NAMALWA (cell line): ENCODE measurements at places on chromosomes 11 and 22.

DNA sequence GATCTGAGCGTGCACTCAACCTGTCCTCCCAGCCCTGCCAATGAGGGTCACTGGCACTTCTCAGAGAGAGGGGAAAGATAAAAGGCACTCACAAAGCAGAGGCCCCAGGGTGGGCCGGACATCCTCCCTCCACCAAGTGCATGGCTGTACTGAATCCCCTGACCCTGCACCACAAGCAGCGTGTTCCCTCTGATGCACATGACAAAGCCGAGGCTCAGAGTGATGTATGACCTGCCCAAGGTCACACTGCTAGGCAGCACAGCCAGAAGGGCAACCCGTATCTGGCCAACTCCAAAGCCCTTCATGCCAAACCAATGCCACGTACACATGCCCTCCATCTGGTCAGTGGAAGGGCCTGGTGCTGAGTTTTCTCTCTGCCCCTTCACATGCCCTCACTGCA lies 22.1 kb downstream of the SPATA19 start:
- no peak for DNase-seq

DNA sequence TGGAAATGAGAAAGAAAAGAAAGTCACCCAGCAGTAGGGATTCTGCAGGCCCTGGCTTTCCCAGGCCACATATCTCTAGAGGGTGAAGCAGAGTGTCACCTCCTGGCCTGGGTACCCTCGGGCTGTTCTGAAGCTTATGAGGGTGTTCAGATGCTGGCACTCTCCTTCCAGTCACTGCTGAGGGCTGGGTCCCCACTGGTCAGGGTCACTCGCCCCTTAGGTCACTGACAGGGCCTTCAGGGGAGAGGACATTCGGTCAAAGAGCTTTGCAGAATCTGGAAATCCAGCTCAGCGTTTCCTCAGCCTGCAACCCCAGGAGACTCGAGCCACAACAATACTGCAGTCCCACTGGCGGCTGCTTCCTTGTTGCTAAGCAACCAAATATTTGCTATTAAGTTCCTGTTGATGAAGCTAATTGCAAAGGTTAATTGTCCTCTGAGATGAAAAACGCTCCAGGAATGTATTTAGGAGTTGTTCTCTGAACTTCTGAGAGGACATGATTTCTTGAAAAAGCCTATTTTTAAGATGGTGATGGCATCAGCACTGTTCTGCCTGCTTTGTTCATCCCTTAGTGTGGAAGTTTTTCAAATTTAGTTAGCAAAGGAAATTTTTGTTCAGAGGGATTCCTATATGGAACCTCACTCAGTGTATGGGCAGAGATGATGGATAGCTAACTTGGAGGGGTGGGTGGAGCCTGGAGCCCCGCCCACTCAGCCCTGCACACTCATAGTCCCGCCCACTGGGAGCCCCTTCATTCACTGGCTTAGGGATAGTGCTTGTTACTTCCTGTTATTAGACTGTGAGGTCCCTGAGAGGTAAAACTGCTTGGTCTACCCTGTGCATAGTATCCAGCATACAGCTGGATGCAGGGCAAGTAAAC lies 109.2 kb downstream of the CSNK2A3 start:
- DNase-seq, result peak; percentile 90

DNA sequence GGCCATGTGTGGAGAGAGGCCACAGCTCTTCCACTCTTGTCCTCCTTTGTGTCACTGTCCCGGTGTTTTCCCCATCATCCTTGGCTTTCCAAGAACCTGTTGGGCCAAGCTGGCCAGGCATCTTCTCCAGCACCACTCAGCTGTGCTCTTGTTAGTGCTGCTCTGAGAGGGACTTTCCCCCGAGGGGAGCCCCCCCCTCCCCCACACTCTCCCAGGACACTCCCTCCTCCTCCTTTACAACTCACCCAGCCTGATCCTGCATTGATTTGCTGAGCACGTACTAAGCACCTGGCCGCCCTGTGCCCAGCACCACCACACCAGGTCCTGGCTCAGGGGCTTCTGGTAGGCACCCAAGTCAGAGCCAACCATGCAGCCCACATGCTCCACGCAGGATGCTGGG lies 13.2 kb downstream of the TP53AIP1 start:
- DNase-seq, result no peak

GRCh38 chr11:104051778-104052177 lies 15.3 kb downstream of the DDI1 start:
- DNase-seq, result no peak

- DNase-seq, result no peak
These were observed 14.2 kb upstream of the ISX start for GRCh38 chr22:35051791-35052190.

DNA sequence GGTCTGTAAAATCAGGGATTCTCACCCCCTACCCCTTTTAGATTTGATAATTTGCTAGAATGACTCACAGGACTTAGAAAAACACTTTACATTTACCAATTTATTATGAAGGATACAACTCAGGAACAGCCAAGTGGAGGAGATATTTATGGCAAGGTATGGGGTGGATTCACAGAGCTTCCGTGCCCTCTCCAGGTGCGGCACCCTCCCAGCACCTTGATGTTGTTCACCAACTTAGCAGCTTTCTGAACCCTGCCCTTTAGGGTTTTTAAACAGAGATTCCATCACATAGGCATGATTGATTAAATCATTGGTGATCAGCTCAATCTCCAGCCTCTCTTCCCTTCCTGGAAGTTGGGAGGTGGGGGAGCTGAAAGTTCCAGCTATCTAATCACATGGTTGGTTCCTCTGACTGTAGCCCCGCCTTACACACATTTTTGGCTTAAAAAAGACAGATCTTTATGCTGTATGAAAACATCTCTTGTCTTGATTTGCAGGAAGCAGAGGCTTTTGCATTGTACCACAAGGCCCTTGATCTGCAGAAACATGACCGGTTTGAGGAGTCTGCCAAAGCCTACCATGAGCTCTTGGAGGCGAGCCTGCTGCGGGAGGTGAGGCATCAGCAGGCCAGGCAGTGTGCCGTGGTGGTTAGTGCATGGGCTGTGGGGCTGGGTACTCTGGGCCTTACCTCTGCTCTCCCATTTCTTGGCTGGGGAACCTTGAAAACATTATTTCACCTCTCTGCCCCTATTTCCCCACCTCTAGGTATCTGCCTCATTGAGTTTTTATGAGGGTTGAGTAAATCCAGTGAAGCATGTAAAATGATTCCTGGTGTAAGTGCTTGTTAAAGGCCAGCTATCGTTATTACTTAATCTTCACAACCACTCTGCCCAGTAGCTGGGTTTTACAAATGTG lies 27.0 kb downstream of the CABIN1 start:
- no peak for DNase-seq

DNA sequence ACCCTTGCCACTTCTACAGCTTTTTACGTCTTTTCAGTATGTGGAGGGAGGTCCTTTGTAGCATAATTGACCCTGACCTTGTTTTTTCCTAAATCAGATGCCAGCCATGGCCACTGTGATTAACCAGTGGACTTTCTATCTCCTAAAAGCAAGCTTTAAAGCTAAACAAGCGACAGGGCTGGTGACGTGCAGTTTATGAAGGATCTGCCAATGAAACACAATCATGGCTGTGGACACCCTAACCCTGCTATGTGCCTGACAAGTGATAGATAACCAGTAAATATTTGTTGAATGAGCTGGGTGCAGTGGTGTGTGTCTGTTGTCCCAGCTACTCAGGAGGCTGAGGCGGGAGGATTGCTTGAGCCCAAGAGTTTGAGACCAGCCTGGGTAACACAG lies 64.2 kb downstream of the LIF start:
- DNase-seq, result no peak

DNA sequence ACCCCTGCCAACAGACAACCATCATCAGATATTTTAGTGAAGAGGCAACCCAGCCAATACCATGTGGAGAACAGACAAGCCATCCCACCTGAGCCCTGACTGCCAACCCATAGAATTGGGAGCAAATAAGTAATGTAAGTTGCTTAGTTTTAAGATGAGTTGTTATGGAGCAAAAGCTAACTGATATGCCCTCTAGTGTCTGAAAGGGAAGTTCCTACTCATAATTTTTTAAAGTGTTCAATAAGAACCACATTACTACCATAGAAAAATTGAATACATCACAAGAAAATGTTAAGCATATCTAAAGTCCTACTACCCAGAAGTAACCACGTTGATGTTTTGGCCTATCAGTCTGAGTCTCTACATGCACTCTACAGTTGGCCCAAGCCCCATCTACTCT lies 50.8 kb upstream of the SLC36A4 start:
- DNase-seq, result peak; percentile 23

GRCh38 chr11:72690166-72690565 lies 15.9 kb upstream of the PDE2A start:
- no peak for DNase-seq

- no peak for DNase-seq
These were observed 18.6 kb upstream of the APLP2 start for GRCh38 chr11:130051082-130051481.

DNA sequence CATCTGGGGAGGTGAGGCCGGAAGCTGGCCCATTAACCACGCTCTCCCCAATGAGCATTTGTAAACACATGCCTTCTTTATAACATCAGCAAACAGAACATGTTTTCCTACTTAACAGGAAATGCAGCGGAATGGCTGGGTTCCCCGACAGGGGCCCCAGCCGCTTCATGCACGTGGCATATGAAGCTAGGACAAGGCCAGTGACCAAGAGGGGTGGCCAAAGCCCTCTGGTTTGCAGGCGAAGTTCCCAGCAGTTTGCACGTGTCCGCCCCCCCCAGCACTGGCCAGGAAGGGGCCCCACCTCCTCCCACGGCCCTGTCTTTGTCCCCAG lies 38.7 kb upstream of the LINC01488 start:
- no peak for DNase-seq

- no peak for DNase-seq
These were observed 209.5 kb downstream of the NAV2 start for GRCh38 chr11:19921976-19922688.

GRCh38 chr11:62333768-62334167 lies 3.5 kb upstream of the ASRGL1 start:
- no peak for DNase-seq

GRCh38 chr22:22400964-22401363 lies 107.6 kb downstream of the ZNF280B start:
- no peak for DNase-seq

DNA sequence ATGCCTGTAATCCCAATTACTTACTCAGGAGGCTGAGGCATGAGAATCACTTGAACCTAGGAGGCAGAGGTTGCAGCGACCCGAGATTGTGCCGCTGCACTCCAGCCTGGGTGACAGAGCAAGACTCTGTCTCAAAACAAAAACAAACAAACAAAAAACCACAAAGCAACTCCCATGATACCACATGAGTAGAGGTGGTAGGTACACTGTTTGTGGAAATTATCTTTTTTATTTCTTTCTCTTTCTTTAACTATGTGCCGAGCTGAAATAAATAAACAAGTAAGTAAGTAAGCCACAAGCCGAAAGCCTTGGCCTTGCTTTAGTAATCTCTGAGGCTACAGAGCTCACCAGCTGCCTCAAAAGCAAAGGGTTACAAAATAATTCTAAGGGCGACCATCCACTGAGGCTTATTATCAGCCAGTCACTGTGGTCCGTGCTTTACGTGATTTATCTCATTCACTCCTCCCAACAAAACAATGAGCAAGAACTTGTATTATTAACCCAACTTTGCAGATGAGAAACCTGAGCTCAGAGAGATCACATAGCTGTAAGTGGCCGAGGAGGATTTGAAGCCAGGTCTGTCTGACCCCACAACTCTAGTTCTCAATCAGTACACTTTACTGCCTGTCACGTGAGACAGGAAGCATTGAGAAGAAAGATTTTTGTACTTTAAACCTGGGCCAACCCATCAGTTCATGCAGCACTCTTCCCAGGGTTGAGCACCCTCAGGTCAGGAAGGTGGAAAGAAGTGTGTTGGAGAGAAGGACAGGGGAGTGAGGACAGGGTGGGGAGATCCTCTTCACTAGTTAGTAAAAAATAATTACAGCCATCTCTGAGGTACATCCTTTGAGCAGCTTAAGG lies 69.8 kb upstream of the MTMR2 start:
- DNase-seq, result no peak
